LHCN-M2 (cell line): ENCODE measurements at places on chromosomes 2 and 18.

DNA sequence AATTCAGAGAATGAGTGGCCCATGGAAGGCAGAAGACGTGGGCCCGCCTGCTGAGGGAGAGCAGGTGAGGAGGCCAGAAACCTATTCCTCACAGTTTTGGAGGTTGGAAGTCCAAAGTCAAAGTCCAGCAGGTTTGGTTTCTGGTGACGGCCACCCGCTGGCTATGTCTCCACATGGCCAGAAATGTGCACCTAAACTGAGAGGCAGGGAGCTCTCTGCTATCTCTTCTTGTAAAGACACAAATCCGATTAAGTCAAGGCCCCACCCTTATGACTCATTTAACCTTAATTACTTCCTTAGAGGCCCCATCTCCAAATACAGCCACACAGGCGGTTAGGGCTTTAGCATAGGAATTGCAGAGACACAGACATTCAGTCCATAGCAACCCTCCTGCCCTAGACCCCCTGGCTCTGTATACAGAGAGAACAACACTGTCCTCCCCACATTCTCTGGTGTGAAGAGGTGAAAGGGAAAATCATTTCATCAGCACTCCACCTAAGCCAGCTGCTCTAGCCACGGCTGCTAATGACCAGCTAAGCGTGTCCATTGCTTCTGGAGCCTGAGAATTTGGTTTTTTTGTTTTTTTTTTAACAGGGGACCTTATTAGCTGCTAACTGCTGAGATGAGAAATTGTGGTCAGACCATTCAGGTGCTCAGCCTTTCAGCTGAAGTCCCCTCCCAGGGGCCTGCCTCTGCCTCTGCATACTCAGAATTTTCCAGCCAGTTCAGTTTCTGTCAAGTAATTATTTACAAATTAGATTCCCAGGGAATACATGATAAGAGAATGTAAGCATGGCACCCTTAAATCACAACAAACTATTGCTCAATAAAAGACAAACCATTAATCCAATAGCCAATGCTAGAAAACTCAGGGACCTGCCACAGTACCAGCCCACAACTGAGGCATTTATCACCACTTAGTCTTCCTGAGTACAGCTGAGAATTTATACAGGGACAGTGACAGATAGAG lies 368.7 kb upstream of the ID2 start:
- no peak for DNase-seq

GRCh38 chr2:240558236-240558761 lies 511 bp upstream of the ANKMY1 start:
- no peak for DNase-seq

DNA sequence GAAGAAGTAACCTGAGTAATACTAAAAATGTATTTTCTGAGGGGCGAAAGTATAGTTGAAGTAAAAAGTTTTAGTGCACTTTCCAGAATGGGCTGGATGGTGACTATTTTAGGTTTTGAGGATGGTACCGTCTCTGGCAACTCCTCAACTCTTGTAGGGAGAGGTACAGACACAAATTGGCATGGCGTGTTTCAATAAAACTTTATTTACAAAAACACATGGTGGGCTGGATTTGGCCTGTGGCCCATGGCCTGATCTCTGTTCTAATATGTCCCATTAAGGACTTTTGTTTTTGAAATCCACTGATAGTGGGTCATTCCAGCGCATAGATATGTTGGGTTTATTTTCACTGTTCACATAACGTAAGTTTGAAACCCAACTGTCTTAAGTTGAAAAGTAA lies 132.8 kb downstream of the AGAP1 start:
- DNase-seq = no peak

GRCh38 chr2:9463698-9464034 lies 10.7 kb upstream of the IAH1 start:
- DNase-seq = peak; percentile 91

- DNase-seq = peak; percentile 49
These were observed 25.3 kb upstream of the SMAD7 start for GRCh38 chr18:48975817-48976649.

GRCh38 chr2:207459990-207460757 lies 69.6 kb upstream of the CREB1 start:
- DNase-seq = no peak

DNA sequence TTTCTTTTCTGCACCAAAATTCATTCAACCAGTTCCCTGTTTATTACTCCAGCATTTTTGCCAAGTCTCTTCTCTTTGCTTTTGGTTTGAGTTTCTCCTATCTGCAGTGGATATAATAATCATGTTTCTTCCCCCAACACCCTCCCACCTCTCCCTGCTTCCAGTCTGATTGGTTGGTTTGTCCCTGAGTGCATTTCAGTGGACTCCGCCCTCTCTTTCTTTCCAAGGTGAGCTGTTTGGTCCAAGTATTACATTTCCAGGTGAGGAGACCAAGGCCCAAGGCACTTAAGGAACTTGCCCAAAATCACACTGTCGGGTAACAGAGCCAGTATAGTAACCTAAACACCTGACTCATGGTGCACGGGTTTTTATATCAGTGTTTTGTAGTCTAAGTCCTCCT lies 17.7 kb downstream of the MRO start:
- no peak for DNase-seq

DNA sequence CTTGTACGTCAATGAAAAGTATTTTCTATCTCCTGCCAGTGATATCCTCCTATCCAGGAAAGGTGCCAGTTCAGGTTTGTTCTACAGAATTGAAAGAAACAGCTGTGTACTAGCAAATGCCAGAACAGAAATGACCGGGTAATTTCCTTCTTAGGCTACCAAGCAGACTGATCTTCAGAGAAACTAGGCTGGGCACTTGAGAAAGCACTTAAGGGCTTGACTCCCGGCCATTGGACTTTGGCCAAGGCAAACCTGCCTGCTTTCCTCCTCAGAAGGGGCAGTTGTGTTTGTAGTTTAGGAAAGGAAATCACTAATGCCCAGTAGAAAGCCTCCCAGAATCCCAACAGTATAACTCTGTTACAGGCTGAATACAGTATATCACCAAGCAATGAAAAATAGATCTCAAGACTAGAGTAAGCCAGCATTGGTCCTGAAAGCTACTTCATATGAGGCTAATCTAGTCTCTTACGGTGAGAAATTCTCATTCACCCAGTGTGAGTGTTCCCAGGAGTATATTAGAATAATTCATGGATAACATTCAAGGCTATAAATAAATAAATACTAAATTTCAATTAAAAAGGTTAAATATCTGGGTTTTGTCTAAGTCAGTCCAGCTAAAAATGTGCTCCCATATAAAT lies 43.0 kb upstream of the COL5A2 start:
- peak; percentile 85 for DNase-seq

DNA sequence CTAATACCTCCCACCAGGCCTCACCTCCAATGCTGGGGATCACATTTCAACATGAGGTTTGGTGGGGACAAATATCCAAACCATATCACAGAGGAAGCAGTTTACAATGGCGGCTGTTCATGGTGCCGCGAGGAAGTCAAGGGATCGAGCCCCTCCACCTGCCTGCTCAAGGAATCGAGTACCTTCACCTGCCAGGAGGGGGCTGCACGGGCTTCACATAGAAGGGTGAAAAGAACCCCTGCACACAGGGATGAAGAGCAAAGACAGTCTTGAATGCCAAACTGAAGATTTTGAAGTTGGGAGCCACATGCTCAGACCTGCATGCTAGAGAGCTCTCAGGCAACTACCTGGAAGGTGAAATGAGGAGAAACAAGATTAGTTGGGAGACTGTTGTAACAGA lies 110.3 kb downstream of the KCNF1 start:
- DNase-seq = no peak

DNA sequence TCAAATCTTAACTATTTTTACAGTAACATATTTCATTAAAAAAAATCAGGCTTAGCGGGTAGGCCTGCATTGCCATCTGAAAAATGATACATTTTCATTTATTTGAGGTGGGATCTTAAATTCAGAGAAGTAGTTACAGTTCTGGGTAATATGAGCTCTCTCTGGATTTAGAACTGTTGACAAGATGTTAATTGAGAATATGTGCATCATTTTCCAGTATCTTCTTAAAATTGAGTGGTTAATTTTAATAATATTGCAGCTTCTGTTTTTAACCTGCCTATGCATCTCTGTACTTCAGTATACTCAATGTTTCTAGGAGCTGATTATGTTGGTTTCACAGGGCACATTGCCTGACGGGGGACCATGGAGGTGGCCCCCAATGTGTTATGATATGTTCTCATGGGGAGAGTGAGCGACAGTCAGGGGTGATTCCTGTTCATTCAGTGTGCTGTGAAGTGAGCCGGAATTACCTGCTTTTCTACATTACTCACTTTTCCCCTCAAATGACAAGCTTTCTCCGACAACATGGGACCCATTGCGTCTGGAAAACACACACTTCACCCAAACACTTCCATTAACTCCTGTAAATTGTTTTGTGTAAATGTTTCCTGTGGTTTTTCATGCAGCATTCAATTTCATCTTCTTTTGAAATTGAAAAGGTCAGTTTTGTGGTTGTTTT lies 406.2 kb downstream of the MTX2 start:
- DNase-seq = no peak

GRCh38 chr2:32946314-32947075 lies at the start of gene LTBP1:
LTBP1 (plus strand) TSS chr2:32946953; CDS start chr2:32947325, 372 bp downstream.
- DNase-seq = peak; percentile 59
